ENCODE measurements at places on chromosomes 4 and X. TPM values are rescaled to one million over a fixed set of nuclear protein-coding genes. Genes with fewer than 3 reads are reported as not detected.

- no peak for DNase-seq
Observed at GRCh38 chr4:33890841-33891240, 2353.5 kb downstream of the ARAP2 start.

DNA sequence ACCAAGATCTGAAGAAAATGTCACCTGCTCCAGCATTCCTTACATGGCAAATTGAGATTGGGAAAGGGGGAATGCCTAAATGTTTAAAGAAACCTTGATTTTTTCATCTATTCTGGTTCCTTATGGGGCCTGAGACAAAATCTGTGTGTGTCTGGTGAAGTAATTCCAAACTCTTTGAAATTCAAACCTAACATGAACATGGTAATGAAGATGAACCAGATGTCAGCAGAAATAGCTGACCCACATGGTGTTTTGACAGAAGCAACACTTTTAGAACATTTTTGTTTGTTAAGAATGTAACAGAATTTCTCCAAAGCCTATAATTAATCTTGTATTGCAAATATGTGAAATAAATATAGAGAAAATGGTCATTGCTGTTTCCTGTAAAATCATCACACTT lies 133.0 kb downstream of the PARM1 start:
- no peak for DNase-seq

DNA sequence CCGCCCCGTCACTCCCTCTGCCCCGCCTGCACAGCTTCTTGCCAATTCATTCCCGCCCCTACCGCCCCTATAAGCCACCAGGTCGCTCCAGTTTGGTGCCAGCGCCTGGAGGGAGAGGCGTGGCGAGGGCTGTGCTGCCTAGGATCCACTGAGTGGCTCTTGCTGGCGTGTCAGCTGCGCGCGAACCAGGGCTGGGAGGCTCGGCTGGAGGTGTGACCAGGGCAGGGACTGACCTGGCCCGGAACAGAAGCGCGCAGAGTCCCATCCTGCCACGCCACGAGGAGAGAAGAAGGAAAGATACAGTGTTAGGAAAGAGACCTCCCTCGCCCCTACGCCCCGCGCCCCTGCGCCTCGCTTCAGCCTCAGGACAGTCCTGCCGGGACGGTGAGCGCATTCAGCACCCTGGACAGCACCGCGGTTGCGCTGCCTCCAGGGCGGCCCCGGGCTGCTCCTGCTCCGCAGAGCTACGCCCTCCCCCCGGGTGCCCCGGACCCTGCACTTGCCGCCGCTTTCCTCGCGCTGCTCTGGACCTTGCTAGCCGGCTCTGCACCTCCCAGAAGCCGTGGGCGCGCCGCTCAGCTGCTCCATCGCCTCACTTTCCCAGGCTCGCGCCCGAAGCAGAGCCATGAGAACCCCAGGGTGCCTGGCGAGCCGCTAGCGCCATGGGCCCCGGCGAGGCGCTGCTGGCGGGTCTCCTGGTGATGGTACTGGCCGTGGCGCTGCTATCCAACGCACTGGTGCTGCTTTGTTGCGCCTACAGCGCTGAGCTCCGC lies at the start of gene GPR78:
Gene GPR78, plus strand, starts transcription at position 72 of the 773 bp plus-strand sequence. Its CDS starts 591 bp downstream, at position 663.
- DNase-seq = no peak

Gene FABP2
- not detected for total RNA-seq

Gene LAMP2
- 63.2 TPM for total RNA-seq

Gene RNF175
- total RNA-seq = not detected

DNA sequence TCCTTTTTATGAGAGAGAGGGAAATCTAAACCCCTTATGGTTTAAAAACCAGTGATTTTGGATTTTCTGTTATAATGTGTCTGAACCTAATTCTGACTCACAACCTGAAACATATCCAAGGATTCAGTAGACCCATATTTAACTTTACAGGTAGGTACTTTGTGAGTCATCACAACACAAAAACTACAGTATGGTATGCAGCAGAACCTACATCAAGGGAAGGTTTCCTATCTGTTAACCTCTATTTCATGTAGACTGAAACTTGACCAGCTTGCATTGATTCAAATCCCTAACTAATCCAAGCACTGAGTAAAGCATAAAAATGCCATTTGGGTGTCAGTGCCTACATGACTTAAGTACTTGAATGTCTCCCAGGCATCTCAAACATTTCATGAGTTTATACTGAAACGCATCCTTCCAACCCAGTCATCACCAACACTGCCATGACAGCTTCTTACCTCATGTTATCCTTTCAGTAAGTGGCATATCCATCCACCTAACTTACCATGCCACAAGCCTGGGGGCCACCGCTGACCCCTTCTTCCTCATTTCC lies 4.3 kb upstream of the ARHGAP10 start:
- no peak for DNase-seq

- DNase-seq = no peak
Observed at GRCh38 chr4:94911106-94911505, 153.4 kb downstream of the BMPR1B start.
